ENCODE measurements at places on chromosomes 16 and 17.

- no peak for DNase-seq
Observed at GRCh38 chr17:62778990-62779681, 29.0 kb downstream of the MARCHF10 start.

DNA sequence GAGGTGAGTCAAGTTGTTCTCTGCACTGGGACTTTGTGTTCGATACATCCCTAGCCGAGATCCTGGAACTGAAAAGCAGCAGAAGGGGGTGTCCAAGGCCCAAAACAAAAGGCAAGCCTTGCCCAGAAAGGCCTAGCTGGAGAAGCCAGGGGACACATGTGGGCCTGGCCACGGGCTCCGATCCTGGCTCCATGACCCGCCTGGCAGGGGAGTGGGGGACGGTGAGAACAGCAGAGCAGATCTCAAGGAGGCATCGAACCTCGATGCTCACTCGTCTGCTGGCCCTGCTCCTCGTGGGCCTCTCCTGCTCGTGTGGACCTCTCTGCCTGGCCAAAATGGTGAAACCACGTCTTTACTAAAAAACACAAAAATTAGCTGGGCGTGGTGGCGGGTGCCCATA, 8.9 kb downstream of the CCNF start:
- no peak for DNase-seq

DNA sequence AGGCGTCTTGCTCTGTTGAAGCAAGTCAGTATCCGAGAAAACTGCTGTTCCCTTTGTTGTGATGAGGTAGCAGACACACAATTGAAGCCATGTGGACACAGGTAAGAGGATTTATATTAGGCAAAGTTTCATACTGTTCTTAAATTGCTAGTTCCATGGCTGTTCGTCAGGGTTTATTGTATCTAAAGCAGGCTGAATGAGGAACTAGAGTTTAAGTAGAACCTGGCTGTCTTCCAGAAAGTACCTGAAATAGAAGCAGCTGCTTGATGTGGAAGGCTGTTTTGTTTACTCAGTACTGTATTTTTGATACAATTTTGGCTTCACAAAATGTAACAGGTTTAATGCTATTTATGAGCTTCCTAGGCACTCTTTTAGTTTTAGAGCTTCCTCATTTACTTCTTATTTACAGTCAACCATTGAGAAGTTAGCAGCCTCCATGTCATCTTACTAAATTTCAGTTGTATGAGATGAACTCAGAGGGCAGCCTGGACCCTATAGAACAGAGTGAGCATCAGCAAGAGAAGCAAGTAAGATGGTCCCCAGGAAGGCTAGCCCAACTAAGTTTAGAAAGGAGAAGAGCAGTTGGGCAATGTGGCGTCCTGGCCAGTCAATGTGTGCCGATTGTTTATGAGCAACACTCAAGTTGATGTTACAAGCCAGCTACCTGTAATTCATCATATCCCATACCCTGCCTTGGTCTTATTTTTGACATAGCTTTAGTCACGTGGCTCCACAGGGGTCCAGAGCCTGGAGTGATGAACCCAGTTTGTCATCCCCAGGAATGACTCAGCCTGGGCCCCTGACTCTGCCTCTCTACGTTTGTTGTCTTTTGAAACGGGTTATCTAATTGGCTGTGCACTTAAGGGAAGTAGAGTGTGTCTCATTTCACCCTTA, 9.7 kb upstream of the ARL2BP start:
- no peak for DNase-seq

DNA sequence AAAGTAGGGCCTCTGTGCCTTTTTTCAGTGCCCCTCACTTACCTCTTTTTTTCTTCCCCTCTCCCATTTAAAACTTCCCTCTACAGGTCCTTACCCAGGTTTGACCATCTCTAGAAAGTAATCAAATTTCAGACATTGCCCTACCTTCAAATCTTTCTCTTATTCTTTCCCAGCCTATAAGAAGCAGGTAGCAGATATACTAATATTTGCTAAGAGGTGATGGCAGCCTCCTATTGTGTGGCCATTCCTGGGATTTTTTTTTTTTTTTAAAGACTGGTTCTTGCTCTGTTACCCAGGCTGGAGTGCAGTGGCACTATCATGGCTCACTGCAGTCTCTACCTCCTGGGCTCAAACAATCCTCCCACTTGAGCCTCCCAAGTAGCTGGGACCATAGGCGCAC, 111.1 kb upstream of the HAS3 start:
- no peak for DNase-seq

DNA sequence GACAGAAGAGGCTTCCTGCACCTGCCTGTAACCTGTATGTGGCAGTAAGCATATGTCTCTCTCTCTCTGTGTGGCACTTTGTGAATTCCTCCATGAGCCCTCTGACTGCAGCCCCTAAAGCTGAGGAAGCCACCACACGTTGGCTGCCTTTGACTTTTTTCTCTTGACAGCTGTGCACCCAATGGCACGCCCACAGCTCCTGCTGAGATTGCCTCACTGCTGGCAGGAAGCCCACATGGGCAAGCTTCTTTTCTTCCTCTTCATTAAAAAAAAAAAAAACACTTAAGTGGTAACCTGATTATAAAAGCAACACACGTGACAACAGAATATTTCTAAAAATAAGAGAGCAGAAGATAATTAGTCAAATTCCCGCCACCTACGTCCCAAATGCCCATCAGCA, 34.0 kb upstream of the PIRT start:
- DNase-seq, result no peak

DNA sequence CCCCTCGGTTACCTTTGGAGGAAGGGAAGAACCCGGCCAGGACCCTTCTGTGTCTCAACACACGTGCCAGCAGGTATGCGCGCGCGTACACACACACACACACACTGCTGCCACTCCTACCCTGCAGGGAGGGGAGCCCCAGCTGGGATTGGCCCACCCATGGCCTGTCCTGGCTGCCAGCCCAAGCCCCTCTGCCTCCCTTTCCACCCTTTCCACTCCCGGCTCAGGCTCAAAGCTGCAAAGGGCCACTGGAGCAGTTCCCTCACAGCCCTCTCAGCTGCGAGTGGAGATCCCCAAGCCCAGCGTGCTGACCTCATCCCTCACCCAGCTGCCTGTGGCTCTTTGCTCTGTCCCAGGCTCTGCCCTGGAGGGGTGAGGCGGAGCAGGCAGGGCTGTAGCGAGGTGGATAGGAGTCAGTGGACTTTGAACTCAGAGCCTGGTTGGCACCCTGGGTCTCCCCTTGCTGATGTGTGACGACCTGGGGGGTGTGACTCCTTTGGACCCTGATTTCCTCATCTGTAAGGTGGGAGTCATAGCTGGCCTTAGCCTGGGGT, 14.5 kb downstream of the KIF19 start:
- no peak for DNase-seq

DNA sequence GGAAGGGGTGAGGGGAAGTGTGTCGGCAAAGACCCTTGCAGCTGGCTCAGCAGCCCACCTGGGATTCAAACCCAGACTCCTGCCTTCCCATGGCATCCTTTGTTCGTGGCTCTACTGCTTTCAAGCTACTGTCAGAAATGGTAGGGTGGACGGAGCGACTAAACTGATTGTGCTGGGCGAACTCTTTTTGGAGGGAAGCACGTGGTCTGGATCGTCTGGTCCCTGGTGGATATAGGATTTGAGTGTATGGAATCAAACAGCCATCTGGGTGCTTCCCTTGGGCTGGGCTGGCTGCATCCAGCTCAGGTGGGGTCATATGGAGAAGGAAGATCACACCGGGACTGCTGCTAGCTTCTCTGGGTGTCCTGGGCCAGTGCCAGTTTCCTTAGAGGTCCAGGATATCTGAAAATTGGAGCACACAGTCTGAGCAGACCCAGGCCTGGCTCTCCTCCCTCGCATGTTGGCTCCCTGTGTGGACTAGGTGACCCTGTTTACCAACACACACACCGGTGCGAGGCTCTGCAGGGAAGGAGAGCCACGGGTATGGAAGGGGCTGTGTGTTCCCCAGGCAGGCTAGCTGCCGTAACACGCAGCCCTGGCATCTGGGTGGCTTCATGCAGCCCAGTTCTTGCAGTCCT, 8.6 kb downstream of the CMIP start:
- DNase-seq, result no peak

DNA sequence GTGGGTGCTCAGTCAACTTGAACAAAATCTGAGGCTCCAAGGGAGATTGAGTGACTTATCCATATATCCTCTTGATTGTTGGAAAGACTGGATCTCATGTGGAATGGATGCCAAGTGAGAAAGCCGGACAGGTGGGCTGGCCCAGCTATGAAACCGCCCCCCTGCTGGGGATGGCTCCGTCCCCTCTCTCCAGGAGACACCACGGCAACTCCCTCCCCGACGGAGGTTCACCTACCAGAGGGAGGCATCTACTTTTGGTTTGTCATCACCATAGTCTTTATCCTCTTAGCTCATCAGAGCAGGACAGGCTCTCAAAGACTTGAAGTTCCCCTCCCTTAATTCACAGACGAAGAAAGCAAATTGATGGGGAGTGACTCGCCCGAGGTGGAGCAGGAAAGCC, 1.8 kb upstream of the ALG1 start:
- no peak for DNase-seq

- no peak for DNase-seq
Observed at GRCh38 chr16:83878838-83879237, 20.1 kb upstream of the MLYCD start.

GRCh38 chr17:12664894-12665262, 812 bp upstream of the MYOCD start:
- no peak for DNase-seq

DNA sequence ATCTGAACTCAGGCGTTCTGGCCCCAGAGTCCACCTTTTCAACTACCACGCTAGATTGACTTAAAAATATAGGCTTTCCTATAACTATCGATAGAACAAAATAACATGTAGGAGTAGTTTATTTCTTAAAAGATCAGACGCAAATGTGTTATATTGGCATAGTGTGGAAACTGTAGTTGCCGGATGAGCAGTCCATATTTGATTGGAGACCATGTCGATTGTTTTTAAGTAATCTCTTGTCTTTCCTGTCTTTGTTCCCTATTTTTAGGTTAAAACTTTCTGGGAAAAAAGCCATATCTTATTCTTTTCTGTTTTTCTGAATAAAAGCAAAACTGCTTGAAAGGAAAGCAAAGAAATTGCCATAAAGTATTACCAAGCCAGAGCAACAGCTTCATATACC, 53.1 kb downstream of the GAN start:
- DNase-seq, result no peak

- DNase-seq, result no peak
Observed at GRCh38 chr17:67830440-67830839, 5.1 kb downstream of the BPTF start.

DNA sequence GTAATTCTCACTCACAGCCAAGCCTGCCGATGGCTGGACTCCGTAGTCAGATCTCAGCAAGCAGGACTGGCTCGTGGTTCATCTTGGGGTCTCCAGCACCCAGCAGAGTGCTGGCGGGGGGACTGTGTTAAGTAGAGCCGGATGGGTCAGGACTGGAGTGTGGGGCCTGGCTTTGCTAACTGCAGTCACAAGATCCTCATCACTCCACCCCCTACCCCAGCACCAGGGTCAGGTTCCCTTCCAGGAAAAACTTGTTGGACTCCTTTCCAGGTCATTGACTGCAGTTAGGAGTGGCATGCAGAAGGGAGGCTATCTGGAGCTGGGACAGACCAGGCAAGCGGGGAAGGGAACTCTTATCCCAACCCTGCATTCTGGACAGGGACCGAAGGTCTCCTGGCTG, 6.0 kb downstream of the CIITA start:
- DNase-seq, result no peak

DNA sequence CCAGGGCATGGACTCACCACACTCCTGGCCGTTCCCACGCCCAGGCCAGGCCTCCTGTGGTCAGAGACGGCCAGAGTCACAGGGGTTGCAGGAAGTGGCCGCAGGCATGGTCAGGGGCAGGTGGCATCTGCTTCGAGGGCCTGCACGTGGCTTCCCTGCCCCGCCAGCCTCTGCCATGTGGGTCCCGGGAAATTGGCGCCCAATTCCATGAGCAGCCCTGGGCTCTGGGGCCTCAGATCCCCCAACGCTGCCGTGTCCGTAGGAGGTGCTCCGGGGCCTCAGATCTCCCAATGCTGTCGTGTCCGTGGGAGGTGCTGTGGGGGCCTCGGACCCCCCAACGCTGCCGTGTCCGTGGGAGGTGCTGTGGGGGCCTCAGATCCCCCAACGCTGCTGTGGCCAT, 9.7 kb upstream of the SSTR5 start:
- no peak for DNase-seq

GRCh38 chr16:1668612-1669319, 9.3 kb upstream of the JPT2 start:
- no peak for DNase-seq

GRCh38 chr17:51428668-51429495, 168.5 kb downstream of the UTP18 start:
- no peak for DNase-seq

DNA sequence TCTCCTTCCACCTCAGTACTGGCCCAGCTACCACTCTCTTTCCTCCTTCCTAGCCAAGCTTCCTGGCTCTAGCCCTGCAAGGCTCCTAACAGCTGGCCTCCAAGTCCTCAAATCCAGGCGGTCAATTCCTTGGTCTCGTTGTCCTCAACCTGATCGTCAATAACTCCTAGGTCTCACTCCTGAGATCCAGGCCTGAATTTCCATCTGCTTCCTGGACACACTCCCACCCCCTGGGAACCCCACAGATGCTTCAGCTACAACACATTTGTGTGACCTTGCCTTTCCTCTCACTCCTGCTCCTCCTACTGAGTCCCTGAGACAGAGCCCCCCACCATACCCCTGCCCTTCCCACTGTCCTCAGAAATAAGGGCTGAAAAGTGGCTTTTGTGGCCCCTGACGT, 2.3 kb downstream of the ENKD1 start:
- no peak for DNase-seq

GRCh38 chr16:87423429-87423828, 31.3 kb downstream of the MAP1LC3B start:
- no peak for DNase-seq

DNA sequence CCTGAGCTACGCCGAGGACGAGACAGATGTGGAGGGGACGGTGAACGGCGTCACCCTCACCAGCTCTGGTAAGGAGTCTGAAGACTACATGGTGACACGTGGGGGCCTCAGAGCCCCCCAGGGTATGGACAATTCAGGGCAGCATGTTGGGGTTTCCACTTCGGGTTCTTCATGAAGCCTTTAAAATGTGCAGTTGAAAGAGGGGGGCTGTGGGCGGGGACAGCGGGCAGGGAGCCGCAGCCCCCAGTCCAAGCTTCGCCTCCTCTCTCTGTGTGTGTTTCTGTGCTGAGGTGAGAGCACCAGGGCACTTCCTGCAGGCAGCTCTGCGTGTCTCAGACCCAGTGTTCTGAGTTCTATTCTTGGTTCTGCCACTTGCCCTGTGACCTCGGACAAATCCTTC, 24.0 kb downstream of the NMRAL1 start:
- DNase-seq, result no peak

All from activated T-cell treated with anti-CD3 and anti-CD28 coated beads for 1 hour (primary cell).